Right lung (tissue), 10 donors: ENCODE measurements at places on chromosomes 3 and 15.
A peak's percentile ranks its signal among the peaks of the same experiment; 100 is the strongest.

DNA sequence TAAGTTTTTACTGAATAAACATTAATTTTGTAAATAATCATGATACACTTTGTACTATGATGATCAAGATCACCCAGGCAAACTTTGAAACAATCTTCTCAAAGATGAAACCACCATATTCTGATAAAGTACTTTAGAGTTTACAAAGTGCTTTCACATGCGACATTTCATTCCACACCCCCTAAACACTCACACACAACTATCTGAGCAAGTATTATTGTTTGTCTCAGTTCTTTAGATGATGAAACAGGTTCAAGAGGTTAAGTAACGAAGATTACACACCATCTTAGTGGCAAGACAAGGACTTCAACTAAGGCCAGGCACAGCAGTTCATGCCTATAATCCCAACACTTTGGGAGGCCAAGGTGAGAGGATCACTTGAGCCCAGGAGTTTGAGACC is 37.6 kb downstream of the ZNF148 start:
- no peak for DNase-seq

DNA sequence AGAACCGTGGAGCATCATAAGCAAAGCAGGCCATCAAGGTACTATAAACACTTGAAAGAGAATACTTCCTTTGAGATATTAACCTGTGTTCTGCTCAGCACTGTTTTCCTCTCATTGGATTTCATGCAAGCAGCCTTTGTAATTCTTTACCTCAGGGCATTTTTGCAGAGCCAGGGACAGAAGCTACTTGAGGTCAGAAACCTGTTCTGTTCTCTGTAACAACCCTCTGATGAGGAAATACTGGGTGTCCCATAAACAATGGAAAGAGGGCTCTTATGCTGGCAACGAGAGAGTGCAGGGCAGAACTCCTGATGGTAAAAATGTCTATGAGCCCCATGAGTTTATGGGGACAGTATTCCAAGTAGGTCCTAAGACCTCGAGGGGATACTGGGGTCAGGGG is 66.0 kb downstream of the DCLK3 start:
- DNase-seq = no peak

GRCh38 chr3:134817297-134817696 is 22.2 kb downstream of the EPHB1 start:
- no peak for DNase-seq

DNA sequence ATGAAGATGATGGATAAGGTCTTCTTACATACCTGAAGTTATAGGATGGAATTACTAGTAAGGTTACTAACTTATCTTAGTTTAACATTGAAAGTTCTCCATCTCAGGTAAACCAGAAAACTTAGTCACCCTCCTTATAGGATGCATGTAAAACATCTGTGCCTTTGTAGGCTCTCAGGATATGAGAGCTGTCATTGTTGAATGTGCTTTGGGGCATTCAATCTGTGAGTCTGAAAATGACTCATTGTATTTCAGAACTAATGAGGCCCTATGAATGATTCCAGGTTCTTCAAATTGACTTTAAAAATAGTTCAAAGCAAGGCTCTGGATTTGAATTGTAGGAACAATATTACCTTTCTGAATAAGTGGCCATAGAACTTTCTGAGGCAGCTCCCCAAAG is 237.7 kb upstream of the AZI2 start:
- no peak for DNase-seq

DNA sequence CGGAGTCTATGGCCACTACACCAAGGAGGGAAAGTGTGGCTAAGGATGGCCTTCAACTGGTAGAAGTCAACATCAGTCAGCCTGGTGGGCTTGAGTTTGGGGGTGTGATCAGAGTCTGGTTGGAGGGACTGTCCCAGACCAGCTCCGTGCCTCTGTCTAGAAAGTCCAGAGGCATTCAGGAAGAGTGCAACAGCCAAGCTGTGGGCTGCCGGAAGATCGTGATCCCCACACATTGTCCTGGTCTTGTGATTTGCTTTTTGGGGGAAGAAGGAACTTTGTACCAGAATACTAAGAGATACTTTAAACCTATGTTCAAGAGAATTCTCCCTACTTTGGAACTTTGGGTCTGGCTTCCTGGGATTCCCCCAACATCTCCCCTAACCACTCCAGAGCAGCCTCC is 47.8 kb upstream of the VPS8 start:
- DNase-seq = no peak

- peak; percentile 44 for DNase-seq
Observed at GRCh38 chr3:99789011-99789721, 28.5 kb upstream of the CMSS1 start.

GRCh38 chr3:147030274-147030673 is 376.1 kb downstream of the ZIC4 start:
- DNase-seq = no peak

- no peak for DNase-seq
Observed at GRCh38 chr3:149015393-149015792, 24.1 kb downstream of the GYG1 start.

DNA sequence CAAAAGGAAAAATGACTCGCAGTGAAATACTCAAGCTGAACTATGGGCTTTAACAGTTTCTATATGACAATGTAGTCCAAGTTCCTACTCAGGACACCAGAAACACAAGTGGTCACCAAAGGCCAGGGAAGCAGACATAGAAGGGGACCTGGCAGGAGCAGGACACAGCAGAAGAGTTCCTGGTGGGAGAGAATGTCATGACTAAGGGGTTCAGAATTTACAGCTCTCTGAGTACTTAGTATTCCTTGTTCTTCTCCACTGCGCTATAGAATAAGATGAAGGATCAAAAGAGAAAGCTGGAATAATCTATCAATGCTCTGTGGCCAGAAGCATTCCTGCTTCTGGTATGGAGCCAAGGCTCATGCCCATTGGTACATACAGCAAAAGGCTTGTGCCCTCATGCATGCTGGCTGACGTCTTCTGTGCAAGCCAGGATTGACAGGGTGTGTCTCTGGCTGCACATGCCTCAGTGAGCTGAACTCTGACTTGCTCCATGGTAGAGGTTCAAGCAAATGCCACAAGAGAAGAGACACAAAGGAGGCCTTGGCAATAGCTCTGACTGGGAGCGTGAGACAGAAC is 128.7 kb upstream of the SLC2A2 start:
- DNase-seq = no peak

GRCh38 chr3:14680716-14681115 is 5.8 kb downstream of the C3orf20 start:
- DNase-seq = no peak

DNA sequence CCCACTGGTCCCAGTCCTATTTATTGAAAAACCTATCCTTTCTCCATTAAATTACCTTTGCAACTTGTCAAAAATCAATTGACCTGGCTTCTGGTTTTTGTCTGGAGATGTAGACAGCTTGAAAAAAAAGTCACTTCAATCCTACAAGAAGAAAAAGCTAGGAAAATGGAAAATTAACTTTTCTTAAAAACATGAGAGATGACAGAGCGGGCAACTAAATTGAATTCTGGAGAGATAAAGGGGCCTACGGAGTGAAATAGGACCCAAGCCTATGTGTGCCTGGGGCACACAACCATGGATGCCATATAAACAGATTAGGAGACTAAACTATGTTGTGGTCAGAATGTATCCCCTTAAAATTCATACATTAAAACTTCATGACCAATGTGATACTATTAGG is 363.3 kb upstream of the SLCO3A1 start:
- no peak for DNase-seq

- no peak for DNase-seq
Observed at GRCh38 chr3:54954521-54954920, 26.7 kb upstream of the LRTM1 start.

DNA sequence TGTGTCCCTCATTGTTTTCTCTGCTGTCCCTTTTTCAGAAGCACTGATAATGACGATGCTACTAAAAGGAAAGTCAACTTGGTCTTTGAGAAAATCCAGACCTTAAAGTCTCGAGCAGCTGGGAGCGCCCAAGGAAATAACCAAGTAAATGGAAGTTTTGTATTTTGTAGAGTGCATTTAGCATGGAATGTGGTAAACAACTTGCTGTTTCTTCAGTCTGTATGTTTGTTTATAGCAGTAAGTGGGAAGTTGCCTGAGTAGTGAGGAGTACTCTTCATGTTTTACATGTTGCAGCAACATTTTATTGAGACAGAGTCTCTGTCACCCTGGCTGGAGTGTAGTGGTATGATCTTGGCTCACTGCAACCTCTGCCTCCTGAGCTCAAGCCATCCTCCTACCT is 66.0 kb downstream of the CGNL1 start:
- no peak for DNase-seq

DNA sequence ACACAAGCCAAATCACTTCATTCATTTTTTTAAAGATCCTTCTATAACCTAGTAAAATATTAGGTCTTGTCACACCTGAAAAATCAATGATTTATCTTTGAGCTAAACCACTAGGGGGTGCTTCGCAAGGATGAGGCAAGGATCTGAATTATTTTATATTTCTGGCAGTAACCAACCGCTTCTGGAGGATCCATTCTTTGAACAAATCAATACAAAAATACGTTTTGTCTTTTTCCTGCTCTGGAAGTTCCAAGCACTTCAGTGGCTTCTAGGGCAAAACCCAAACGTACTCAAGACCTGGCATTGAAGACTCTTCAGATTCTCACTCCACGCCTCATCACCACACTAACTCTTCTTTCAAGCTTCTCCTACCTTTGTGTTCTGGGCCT is 486 bp downstream of the LSG1 start:
- no peak for DNase-seq

DNA sequence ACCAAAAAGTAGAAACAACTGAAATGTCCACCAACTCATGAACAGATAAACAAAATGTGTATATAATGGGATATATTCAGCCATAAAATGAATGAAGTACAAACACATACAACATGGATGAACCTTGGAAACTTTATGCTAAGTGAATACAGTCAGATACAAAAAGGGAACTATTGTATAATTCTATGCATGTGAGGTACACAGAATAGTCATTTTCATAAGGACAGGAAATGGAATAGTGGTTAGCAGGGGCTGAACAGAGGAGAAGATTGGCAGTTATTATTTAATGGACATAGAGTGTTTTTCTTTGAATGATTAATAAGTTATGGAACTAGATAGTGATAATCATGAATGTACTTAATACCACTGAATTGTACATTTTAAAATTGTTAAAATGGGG is 20.0 kb upstream of the TRANK1 start:
- no peak for DNase-seq

- DNase-seq = no peak
Observed at GRCh38 chr3:94159062-94159828, 96.4 kb downstream of the NSUN3 start.

- DNase-seq = no peak
Observed at GRCh38 chr3:69888040-69888942, 111.2 kb upstream of the SAMMSON start.

DNA sequence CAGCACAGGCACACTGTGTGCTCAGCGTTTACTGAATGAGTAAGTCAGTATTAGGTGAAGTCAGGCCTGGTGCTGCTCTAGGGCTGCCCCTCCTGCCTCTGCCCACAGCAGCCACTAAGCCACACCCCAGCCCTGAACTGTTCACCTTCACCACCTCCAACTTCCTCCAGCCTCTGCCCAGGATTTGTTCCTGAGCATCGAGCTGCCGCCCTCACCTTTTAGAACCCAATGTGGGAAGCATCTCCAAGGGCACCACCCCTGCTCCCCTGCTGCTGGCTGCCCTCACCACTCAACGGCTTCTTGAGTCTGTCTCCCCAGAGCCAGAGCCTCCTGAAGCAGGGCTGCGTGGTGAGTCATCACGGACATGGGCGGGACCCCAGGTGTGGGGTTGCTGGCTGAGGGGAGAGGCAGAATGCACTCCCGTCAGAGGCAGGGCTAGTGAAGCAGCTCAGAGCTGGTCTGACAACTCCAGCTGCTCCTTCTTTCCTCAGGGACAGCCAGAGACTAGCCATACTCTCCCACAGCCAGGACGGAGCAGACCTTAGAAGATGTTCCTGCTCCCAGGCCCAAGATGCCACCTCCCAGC is 5.8 kb downstream of the HYAL2 start:
- no peak for DNase-seq

DNA sequence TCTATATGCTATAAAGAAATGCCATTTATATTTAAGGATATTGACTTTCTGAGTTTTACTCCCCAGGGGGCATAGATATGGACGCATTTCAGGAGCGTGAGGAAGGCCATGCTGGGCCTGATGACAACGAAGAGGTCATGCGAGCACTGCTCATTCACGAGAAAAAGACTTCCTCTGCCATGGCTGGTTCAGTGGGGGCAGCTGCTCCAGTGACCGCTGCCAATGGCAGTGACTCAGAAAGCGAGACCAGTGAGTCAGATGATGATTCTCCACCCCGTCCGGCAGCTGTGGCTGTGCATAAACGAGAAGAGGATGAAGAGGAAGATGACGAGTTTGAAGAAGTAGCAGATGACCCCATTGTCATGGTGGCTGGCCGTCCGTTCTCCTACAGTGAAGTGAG is 38.4 kb downstream of the GTF2E1 start:
- DNase-seq = no peak

- no peak for DNase-seq
Observed at GRCh38 chr3:182104881-182105280, 393.2 kb downstream of the SOX2 start.

DNA sequence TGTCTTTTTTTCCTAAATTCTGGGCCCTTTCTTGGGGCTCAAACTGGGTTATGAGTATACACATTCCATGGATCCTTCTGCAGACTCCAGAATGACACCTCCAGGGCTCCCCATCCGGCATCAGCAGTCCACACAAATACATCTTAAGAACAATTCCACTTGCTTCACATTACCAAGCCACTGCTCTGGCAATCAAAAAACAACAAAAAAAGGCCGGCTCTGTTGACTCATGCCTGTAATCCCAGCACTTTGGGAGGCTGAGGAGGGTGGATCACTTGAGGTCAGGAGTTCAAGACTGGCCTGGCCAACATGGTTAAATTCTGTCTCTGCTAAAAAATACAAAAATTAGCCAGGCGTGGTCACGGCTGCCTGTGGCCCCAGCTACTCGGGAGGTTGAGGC is 49.9 kb upstream of the LPP start:
- DNase-seq = no peak

GRCh38 chr3:184944241-184944640 is 132.3 kb downstream of the VPS8 start:
- no peak for DNase-seq

DNA sequence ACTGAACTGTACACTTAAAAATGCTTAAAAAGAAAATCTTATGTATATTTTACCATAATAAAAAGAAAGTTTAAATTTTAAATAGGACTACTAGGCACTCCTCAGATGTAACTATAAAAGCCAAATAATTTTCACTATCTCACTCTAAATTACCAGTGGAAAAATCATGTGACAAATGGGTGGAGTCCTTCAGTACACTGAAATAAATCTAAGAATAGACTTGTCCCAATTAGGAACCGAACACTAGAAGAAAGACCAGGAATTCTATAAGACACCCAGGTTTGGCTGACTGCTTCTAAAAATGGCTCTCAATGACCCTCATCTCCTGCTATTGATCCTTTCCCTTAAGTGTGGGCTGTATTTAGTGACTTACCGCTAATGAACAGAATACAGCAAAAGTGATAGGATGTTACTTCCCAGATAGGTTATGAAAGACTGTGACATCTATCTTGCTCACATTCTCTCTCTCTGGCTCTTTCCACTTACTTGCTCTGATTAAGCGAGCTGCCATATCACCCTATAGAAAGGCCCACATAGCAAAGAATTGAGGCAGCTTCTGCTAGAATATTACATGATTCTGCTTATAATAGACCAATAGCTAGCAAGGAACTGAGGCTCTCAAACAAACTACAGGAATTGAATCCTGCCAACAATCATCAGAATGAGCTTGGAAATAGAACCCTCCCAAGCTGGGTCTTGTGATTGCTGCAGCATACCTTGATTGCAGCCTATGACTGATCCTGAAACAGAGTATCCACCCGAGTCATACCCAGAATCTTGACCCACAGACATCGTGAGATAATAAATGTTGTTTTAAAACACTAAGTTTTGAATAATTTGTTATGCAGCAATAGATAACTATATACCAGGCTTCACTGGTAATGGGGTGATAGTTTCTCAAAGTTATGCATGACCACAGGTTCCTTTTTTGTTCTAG is 16.9 kb downstream of the TTBK2 start:
- no peak for DNase-seq
